Stimulated activated naive CD8-positive, alpha-beta T cell treated with anti-CD3 and anti-CD28 coated beads, Interleukin-15, Interleukin-2, amounts not matched to agents 100 U/mL and 50 U/mL, for 24 hours (primary cell): ENCODE measurements at places on chromosomes 2 and 18.
A peak's percentile ranks its signal among the peaks of the same experiment; 100 is the strongest.

GRCh38 chr18:77111951-77112746, 20.4 kb downstream of the MBP start:
- DNase-seq = no peak

DNA sequence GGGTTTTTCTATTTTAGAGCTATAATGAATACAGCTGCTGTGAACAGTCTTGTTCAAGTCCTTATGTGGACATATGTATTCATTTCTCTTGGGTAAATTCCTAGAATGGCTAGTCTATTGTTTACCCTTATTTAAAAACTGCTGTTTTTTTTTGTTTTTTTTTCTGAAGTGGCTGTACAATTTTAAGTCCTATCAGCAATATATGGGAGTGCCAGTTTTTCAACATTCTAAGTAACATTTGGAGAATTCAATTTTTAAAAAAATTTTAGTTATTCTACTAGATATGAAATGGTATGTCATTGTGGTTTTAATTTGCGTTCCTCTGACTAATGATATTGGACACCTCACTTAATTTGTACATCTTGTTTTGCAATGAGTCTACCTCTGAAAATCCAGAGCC, 349.7 kb downstream of the SATB2 start:
- DNase-seq = no peak

GRCh38 chr2:133266041-133266925, 302.0 kb downstream of the NCKAP5 start:
- DNase-seq = no peak

GRCh38 chr2:215722986-215723630, 287.2 kb upstream of the FN1 start:
- no peak for DNase-seq

- no peak for DNase-seq
These were observed 92.6 kb upstream of the KCNE4 start for GRCh38 chr2:222959358-222959757.

DNA sequence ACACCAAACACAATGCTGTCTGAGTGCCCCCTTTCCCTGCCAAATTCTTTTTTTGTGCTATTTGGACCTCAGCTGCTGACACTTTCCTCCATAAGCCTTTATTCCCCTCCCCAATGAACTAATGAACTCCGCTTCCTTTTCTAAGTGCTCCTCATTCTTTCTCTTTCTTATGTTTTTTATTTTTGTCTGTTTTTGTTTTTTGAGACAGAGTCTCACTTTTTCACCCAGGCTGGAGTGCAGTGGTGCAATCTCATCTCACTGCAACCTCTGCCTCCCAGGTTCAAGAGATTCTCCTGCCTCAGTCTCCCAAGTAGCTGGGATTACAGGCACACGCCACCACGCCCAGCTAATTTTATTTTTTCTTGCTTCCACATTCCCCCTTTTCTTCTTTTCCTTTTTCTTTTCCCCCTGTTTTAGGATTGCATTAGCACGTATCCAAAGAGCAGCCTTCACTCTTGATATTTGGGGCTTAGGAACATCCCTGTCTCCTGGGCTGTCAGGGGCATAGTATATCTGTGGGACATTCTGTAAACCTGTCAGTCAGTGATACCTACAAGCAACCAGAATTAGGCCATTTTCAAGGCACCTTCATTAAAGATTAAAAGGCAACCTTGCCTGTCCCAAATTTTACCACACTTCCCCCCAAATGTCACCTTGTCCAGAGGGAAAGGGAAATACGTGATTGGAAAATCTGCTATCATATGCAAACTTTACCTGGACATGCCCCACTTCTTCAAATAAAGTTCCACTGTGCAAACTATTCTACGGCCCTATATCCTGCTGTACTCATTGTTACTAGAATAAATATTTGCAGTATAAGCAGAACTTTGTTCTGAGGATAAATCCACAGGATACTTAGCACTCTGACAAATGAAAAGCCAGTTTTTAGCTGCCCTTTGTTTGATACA, 65.1 kb upstream of the ACSL3 start:
- DNase-seq = no peak

- no peak for DNase-seq
These were observed 801.0 kb downstream of the TDRD15 start for GRCh38 chr2:21924640-21925285.

DNA sequence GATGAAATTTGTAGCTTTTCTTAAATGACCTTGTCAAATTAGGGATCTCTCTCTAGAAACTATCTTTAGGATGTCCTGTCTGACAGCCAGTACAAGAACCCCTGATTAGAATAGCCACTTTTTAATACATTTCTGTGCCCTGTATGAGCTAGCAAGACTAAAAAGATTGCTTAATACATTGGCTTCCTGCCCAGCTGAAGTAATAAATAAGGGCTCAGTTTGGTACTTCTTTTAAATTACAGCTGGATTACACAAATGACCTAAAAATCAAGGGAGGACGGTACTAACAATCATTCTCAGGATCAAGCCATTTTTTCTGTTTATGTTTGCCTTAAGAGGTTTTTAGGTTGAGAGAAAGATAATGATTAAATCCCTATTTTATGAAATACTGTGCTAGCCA, 11.6 kb upstream of the OLA1 start:
- no peak for DNase-seq

DNA sequence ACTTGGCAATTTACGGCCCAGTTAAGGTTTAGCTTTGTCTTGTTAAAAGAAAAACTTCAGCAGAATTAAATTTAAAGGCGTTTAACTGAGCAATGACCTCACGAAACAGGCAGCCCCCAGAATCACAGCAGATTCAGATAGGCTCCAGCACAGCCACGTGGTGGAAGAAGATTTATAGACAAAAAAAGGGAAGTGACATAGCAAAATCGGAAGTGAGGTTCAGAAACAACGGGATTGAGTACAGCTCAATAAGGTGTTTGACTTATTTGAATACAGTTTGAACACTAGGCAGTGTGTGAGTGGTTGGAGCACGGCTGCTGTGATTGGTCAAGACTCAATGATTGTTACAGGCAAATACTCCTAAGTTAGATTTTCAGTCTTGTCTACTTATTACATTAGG, 79.8 kb downstream of the MOGAT1 start:
- no peak for DNase-seq

- no peak for DNase-seq
These were observed 43.7 kb upstream of the RIT2 start for GRCh38 chr18:43159086-43159770.

- peak; percentile 13 for DNase-seq
These were observed 212.5 kb downstream of the SETBP1 start for GRCh38 chr18:44893045-44893706.

DNA sequence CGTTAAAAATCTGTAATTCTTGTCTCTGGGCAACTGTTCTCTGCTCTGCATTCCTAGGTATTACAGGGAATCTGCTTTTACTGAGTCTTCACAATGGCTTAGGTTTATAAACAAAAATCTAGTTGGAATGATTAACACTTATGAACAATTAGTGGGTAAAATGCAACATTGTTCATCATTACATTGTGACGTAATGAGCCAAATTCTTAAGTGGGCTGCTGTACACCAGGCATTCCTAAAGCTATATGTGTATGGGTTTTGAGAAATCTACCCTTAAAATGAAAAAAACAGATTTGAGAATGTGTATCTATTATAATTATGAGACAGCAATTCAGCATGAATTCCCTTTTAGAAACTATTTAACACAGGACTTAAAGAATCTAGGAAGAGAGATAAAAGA, 41.5 kb upstream of the ERBB4 start:
- DNase-seq = no peak

- peak; percentile 33 for DNase-seq
These were observed 95.0 kb downstream of the TNFRSF11A start for GRCh38 chr18:62420151-62420512.

DNA sequence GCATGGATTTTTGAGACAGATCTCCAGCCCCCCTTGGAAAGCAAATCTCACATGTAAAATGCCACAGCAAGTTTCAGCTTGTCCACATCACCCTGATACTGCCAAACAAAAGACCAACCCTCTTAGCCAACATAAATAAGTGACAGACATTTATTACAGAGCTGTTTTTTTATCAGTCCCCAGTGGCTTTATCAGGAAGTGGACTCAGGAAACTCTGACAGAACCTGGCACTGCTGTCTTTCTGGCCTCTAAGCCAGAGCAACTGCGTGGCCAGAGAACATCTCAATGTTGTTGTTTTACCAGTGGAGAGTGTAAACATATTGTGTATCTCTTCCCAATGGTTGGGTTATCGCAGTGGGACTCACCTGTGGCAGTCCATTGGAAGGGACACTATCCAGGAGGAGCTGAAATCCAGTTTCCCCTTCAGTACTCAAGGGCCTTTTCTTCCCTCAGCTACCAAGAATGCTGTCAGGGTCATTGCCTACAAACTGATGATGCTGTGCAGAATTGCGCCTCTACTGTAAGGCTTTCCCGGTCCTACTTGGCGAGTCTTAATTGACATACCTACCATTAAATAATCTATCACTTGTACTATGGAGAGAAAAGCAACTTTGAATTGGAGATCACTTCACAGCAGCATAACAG, 22.0 kb downstream of the SLC14A1 start:
- no peak for DNase-seq

GRCh38 chr2:58770846-58771245, 529.7 kb upstream of the FANCL start:
- DNase-seq = no peak

- DNase-seq = no peak
These were observed 77.4 kb upstream of the OSR1 start for GRCh38 chr2:19435815-19436214.

GRCh38 chr2:129888461-129888860, 91.0 kb upstream of the RAB6C start:
- DNase-seq = no peak

DNA sequence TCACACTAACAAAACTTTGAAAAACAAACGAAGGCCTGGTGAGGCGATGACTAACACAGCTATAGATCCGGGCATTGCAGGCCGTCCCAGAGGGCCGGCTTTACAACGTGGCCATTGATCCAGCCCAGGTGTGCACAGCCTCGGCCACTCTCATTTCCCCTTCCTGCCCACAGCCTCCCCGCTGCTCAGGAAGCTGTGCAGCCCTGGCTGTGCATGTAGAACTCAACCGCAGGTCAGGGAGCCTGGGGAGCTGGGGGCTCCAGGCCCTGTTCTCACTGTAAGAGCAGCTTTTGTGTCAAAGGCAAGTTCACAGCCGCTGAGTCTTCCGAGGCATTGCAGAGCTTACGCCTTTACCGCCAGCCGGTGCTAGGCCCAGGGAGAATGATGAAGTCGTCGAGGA, 87.2 kb downstream of the LONRF2 start:
- peak; percentile 29 for DNase-seq

GRCh38 chr2:113829761-113830160, 60.1 kb upstream of the ACTR3 start:
- no peak for DNase-seq

DNA sequence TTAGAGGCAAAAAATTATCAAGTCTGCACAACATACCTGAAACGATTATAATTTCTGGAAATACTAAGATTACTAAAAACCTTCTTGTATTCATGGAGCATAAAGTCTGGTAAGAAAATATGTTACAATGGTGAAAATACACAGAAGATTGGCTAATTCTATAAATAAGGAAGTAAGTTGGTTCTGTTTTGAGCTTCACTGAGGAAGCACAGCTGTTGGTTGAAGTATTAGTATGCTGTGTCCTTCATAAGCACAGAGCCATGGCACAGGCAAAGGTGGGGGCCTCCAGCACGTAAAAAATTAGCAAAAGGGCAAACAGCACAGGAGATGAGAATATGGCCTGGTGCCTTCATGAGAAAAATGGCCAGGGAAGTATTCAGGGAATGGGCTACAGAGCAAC, 40.4 kb upstream of the ANKRD62 start:
- no peak for DNase-seq

GRCh38 chr2:45993476-45993991, 303.7 kb upstream of the EPAS1 start:
- peak; percentile 54 for DNase-seq

- no peak for DNase-seq
These were observed 404.1 kb downstream of the ZEB2 start for GRCh38 chr2:144115739-144116291.

- DNase-seq = no peak
These were observed 238.9 kb downstream of the XIRP2 start for GRCh38 chr2:167127135-167127534.

GRCh38 chr18:834082-834720, 22.2 kb upstream of the YES1 start:
- no peak for DNase-seq

DNA sequence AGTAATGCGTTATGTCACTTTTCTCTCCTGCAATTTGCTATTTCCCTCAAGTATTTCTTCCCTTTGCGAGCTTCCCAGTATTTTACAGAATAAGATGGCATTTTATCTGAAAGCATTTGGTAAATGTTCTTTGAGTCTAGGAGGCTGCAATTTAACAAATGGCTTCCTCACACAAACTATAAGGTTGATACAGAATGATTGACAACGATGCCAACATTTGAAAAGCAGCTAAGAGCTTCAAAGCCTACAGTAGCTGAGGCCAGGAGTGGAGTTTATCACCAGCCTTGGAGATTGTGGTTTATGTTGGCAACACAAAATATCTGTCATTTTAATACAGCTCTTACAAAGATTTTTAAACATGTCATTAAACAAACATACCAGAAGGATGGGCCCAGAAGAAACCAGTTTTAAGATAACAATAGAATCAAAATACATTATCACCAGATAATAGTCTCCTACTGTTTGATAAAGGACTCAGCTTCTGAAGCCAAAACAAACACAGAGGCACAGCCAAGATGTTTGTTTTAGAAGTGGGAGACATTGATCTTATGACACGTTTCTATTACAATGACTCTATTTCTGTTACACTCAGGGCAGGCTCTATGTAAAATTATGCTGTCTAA, 711.4 kb upstream of the ACVR2A start:
- no peak for DNase-seq

- DNase-seq = no peak
These were observed 192.8 kb upstream of the APCDD1 start for GRCh38 chr18:10261344-10262276.

DNA sequence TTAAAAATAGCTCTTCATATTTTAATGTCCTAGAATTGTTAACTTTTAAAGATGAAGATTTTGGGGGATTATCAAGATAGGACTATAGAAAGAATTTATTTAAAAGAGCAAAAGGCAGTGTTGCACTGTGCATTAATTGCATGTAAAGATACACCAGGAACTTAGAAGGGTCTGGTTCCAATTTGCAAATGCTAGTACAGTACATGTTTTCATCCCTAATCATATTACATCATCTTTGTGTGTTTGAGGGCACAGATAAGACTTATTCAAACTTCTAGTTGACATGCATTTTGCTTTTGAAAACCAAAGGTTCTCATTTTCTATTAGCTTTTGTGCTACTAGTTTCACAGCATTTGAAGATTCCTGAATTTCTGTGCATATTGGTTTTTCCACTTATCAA, 231.7 kb upstream of the LYPD1 start:
- DNase-seq = no peak
